WTC11 (cell line): ENCODE measurements at places on chromosomes 11 and 22.

DNA sequence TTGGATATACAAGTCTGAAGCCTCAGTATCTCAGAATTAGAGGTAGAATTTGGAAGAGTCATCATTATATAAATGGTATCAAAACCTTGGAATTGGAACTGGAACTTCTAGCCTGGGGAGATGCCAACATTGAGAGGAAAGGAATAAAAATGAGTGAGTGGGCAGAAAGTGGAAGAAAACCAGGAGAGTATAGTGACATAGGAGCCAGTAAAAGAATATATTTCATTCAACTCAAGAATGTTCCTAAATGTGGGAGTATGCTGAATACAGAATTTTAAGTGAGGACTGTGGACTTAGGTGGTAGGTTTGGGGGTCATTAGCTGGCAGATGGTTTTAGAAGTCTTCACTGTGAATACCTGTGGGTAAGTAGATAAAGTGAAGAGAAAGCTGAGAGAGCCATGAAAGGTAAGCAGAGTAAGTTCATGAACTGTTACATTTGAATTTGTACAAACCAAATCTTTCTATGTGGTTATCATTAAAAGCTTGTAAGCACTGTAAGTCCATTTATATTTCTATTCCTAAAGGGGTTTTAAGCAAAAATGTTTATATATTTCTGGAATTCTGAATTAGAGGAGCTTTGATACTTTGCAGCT is 60.2 kb downstream of the PDHX start:
- DNase-seq = no peak

- peak; percentile 35 for DNase-seq
Observed at GRCh38 chr11:115042002-115042401, 363.7 kb downstream of the NXPE2 start.

GRCh38 chr11:92830377-92831155 is 138.9 kb upstream of the MTNR1B start:
- DNase-seq = no peak

DNA sequence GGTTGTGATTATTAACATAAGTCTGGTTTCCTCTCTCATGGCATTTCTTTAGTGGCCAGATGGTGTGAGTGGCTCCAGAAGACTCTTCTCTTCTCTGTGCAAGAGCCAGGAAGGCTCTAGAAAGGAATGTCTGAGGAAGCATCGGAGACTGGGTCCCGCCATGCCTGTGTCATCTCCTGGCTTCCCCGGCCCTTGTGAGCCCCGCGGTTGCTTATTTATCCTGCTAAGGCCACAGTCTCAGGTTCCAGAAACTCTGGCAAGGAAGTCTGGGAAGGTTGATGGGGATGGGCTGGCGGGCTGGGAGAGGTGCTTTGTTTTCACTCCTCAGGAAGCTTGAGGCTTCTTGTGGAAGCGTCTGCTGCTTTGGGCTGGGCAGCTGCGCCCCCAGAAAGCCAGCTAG is 18.9 kb downstream of the BCR start:
- DNase-seq = no peak

GRCh38 chr11:122375687-122376399 is 259.8 kb upstream of the BLID start:
- DNase-seq = no peak

DNA sequence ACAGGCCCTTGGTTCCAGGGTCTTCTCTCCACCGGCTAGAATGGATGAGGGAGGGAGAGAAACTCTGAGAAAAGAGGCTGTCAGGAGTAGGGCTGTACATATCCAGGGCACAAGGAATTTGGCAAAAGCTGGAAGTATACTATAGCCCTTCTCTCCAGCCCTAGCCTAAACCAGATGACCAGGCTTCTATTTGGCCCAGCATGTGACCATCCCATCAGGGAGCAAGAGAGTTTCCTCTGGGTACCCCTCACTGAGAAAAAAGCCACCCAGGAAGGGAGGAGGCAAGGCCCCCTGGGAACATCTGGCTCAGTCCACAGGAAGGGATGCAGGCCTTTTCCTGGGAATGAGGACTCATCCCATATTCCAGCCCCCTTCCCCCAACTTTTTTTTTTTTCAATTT is 8.3 kb downstream of the CD44 start:
- DNase-seq = no peak

- DNase-seq = no peak
Observed at GRCh38 chr11:87180742-87181141, 143.0 kb downstream of the TMEM135 start.

GRCh38 chr11:72805216-72805615 is 9.0 kb upstream of the ATG16L2 start:
- DNase-seq = no peak

- DNase-seq = peak; percentile 50
Observed at GRCh38 chr11:15307619-15308024, 192.9 kb downstream of the INSC start.

DNA sequence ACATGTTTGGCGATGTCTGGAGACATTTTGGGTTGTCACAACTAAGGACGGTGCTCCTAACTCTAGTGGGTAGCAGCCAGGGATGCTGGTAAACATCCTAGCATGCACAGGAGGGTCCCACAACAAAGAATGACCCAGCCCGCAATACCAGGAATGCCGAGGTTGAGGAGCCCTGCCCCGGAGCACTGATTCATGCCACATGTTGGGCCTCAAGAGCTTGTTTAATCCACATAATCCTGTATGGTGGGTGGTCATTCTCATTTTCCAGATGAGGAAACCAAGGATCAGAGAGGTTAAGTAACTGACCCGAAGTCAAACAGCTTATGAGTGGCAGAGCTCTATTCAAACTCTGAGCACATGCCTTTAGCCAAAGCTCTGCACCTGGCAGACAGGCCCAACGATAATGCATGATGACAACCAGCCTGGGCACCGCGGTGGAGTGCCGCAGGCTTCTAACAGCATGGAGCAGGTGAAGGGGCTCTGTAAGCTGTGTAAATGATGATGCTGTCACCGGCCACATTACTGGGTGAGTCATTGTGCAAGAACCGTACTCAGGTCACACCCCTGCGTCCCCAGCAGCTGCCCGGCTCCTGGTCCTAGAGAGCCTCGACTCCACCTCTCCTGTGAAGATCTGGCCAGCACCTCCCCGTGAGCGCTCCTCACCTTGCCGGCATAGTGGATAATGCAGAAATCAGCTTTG is 58.6 kb downstream of the APOL1 start:
- DNase-seq = no peak

DNA sequence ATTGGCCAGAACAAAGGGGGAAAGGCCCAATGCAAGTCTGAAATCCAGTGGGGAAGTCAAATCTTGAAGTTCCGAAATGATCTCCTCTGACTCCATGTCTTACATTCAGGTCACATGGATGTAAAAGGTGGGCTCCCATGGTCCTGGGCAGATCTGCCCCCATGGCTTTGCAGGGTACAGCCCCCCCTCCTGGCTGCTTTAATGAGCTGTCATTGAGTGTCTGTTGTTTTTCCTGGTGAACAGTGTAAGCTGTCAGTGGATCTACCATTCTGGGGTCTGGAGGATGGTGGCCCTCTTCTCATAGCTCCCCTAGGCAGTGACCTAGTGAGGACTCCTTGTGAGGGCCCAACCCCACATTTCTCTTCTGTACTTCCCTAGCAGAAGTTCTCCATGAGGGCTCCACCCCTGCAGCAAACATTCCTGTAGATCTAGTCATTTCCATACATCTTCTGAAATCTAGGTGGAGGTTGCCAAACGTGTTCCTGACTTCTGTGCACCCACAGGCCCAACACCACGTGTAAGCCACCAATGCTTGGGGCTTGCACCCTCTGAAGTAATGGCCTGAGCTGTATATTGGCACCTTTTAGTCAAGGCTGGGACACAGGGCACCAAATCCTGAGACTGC is 9.3 kb downstream of the CARD18 start:
- DNase-seq = no peak
